ENCODE measurements at places on chromosomes 16 and 17.

DNA sequence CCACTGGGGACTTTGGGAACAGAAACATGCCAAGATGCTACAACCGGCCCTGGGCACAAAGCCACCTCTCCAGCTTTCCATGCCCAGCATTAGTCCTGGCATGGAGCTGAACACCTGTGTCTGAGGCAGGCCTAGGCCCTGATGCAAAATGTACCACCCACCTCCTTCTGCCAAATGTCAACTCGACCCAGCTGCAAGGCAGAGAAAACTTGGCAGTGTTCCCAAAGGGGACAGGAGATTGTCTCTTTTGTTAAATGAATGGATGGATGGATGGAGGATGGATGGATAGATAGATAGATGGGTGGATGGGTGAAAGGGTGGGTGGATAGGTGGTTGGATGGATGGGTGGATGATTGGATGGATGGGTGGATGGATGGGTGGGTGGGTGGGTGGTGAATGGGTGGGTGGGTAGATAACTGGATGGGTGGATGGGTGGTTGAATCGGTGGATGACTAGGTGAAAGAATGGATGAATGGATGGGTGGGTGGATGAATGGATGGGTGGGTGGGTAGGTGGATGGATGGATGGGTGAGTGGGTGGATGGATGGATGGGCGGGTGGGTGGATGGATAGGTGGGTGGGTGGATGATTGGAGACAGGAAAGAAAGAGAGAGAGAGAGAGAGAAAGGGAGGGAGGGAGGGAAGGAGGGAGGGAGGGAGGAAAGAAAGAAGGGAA, 73.4 kb upstream of the TNRC6C start:
- peak; percentile 34 for DNase-seq

GRCh38 chr16:30526137-30526822, at the start of gene ZNF768:
Gene ZNF768 (minus strand): TSS chr16:30526566. CDS start chr16:30526413, 153 bp downstream.
- no peak for DNase-seq

DNA sequence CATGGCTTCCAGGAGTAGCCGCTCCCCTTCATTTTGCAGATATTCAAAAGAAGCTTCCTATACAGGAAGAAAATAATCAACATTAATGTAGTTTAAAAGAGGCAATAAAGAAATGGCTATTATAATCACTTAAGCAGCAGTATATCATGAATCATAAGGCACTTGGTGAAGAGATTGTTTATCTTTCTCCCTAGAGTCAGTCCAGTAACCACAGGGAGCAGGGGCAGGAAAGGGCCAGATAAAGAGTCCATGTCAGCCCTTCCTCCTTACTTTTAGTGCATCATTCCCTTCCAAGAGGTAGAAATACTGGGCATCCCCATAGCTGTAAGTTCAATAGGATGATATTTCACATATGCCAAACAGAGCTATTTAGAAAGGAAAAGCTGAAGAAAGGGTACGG, 184.6 kb upstream of the C17orf78 start:
- no peak for DNase-seq

GRCh38 chr17:77734371-77735080, 224.0 kb upstream of the TNRC6C start:
- peak; percentile 86 for DNase-seq

DNA sequence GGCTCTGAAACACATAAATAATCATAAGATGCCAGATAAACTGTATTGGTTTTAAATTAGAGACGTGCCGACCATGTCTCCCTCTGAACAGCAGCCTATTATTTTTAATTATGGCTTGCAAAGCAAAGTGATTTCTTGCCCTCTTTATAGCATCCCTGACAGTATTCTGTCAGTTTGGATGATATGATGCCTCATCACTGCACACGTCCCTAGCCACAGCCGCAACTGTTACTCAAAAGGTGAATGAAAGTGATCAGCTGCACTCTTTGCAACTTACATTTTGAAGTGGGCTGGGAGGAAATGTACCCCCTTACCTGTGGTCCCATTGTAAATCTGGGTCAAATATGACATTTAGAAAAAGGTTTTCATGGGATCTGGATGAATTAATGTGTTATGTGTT, 389.9 kb downstream of the MAF start:
- DNase-seq: no peak

DNA sequence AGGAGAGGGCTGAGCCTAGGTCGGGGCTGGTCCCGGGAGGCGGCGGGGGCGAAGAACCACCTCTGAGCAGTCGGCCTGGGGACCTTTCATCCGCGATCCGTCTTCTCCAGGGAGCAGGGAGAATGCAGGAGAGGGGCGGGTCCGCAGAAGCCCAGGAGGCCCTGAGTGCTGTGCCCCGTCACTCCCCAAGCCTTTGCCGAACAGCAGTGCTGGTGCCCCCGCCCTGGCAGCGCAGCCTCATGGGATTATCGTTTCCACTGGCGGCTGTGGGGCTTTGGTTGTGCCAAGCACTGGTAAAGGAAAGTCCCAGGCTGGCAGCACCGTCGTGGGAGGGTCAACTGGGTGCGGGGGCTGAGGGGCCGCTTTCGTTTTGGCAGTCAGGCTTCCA, 631 bp downstream of the TBL3 start:
- no peak for DNase-seq

DNA sequence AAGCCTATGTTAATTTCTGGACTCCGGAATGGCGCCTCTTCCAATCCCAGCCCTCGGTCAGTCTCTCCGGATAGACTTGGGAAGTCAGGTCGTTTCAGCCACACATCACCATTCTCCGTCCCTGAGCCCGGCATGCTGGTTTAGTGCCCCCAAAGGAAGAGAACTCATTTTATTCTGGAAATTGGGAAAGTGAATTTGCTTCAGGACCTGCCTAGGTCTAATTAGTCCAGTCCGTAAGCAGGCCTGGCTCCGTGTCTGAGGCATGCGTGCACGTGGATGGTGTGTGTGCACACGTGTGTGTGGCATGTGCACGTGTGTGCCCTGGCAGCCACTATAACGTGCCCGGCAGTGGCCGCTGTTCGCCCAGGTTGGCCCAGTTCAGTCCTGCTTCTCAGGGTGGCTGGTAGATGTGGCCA, 77.4 kb downstream of the RPA1 start:
- no peak for DNase-seq

DNA sequence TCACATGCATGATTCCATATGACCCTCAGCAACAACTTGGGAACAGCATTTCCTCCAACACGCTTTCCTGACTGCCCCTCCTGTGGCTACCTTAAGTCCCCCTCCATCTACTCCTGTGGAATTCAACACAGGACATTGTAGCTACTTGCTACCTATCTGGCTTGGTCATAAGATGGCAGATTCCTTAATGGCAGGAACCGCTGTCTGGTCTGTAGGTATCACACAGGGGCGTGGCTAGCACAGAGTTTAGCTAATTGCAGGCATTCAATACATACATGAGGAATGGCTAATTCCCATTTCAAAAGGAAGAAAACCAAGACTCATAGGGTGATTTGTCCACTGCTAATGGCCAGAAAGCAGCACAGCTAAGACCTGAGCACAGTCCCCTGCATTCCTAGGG, 8.6 kb downstream of the LRRC59 start:
- DNase-seq: no peak

- DNase-seq: no peak
Measured at GRCh38 chr16:10981697-10982216, 37.4 kb downstream of the CLEC16A start.

DNA sequence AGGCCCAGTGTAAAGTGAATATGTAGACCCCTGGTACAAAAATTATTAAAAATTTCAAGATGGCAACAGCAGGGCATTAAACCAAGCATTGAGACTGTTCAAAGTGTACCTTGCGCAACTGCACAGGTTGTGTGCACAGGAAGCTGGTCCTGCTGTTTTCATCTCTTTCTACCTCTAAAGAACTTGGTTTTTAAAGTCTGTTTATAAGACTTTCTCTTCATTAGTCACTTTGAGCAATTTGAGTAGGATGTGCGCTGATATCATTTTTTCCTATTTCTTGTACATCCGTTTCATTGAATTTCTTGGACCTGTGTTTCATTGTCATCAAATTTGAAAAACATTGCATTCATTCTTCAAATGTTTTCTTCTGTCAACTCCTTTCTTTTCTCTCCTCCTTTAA, 16.8 kb upstream of the PMP22 start:
- no peak for DNase-seq

- no peak for DNase-seq
Measured at GRCh38 chr17:43974382-43975266, 20.9 kb upstream of the PYY start.

DNA sequence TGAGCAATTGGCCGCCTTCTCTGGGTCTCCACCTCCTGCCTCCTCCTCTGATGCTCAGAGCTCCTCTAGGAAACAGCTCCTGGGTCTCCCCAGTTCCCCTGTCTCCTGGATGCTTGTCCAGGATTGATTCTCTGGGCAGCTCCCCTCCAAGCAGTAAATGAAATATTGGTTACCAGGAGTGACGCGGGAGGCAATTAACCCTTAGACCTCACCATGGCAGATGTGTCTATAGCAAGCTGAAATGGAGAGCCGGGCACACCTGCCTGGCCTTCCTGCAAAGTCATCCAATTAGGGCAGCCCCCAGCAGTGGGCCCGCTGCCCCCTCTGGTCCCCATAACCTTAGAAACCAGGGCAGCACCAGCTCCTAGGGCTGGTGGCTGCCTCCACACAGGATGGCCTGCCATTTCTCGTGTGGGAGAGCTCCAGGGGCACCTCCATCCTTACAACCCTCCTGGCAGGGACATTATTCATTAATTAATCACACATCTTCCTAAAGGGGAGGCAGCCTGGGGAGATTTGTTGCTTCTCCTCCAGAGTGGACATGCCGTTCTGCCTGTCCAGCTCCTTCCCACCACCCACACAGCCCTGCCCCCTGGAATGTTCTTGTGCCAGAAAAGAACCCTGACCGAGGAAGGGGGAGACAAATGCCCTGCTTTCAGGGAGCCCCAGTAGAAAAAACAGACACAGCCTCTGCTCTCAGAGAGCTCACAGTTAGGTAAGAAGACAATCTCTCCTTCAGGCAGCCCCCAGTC, 8.3 kb upstream of the KIF18B start:
- no peak for DNase-seq

- no peak for DNase-seq
Measured at GRCh38 chr16:87951552-87952538, 611 bp downstream of the BANP start.

All from NCI-H1105 (cell line).